Activated CD8-positive, alpha-beta memory T cell treated with anti-CD3 and anti-CD28 coated beads, Interleukin-2, amount 10 ng/mL, durations not matched to agents 7 days and 5 days (primary cell): ENCODE measurements at places on chromosomes 2 and 18. TPM values are rescaled to one million over a fixed set of nuclear protein-coding genes. Genes with fewer than 3 reads are reported as not detected.

GRCh38 chr18:2002604-2003003 lies 568.7 kb downstream of the METTL4 start:
- H3K4me3 ChIP-seq = no peak overlapping the region
- no peaks in the 10 kb centered on the region for H3K27me3 ChIP-seq
- DNase-seq = no peak

DNA sequence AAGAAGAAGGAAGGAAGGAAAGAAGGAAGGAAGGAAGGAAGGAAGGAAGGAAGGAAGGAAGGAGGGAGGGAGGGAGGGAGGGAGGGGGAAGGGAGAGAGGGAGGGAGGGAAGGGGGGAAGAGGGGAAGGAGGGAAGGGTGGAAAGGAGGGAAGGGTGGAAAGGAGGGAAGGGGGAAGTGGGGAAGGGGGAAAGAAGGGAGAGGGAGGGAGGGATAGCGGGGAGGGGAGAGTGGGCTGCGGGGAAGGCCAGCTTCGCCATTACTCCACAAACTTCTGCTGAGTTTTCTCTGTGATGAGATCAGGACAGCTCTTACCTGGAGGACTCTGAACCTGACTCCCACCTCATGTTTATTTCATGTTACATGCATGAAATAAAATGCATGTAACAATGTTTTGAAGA lies 601.5 kb upstream of the FSHR start:
- DNase-seq = no peak
- H3K27ac ChIP-seq = no peak overlapping the region
- no peak overlapping the region for H3K4me3 ChIP-seq
- no peaks in the 10 kb centered on the region for H3K27me3 ChIP-seq
- H3K4me1 ChIP-seq = no peaks in the 10 kb centered on the region
- no peaks in the 10 kb centered on the region for H3K36me3 ChIP-seq

- no peak overlapping the region for H3K27ac ChIP-seq
- DNase-seq = no peak
- H3K36me3 ChIP-seq = no peaks in the 10 kb centered on the region
- H3K4me3 ChIP-seq = no peak overlapping the region
- peaks cover 34% of the 10 kb centered on the region for H3K27me3 ChIP-seq
These were observed 146.8 kb downstream of the MTX2 start for GRCh38 chr2:176415937-176416499.

GRCh38 chr2:155382776-155383175 lies 684.3 kb downstream of the KCNJ3 start:
- no peak overlapping the region for H3K4me3 ChIP-seq
- peaks cover 4% of the 10 kb centered on the region for H3K27me3 ChIP-seq
- peaks cover 6% of the 10 kb centered on the region for H3K4me1 ChIP-seq
- H3K36me3 ChIP-seq = no peaks in the 10 kb centered on the region
- H3K27ac ChIP-seq = no peak overlapping the region
- no peak for DNase-seq

DNA sequence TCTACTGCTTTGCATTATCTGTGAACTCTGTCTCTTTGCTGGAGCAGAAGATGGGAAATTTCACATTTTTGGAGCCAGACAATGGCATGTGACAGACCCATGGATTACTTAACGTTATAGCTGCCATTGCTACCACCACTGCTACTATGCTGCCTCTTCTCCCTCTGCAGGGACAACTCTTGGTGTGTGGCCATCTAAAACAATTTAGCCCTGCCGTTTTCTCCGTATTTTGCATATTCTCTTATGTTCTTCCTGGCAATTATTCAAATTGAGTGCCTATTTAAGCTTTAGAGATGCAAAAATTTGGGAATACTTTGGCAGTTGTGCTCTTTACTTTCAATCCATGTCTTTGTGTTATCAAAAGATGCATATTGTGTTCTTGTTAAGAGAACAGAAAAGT lies 386.8 kb downstream of the XIRP2 start:
- no peaks in the 10 kb centered on the region for H3K27me3 ChIP-seq
- no peaks in the 10 kb centered on the region for H3K36me3 ChIP-seq
- H3K4me1 ChIP-seq = no peaks in the 10 kb centered on the region
- DNase-seq = no peak

GRCh38 chr2:190462181-190462580 lies 54.0 kb downstream of the MFSD6 start:
- H3K4me1 ChIP-seq = peaks cover 12% of the 10 kb centered on the region
- no peak for DNase-seq
- no peak overlapping the region for H3K27ac ChIP-seq

DNA sequence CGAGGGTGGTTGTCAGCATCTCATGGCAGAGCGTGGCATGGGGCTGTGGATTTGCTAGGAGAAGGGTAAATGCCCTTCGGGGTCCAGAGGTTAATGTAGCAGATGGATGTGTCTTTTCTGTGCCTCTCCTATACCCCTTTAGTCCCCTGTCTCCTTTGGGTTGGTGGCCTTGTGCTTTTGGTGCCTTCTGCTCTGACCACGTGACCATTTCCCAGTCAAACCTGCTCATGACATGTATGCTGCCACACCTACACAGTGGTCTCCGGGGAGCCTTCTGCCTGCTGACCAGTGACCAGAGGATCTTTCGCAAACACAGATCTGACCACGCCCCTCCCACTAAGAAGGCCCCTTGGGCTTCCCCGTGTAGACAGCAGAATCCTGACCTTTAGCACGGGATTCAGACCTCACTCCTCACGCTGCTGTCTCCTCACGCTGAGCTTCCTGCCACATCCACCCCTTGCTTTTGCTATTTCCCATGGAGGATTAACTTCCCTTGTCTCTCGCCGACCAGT lies 116.2 kb downstream of the ACOXL start:
- H3K36me3 ChIP-seq = peaks cover 6% of the 10 kb centered on the region
- no peak overlapping the region for H3K27ac ChIP-seq
- peaks cover 37% of the 10 kb centered on the region for H3K27me3 ChIP-seq

ME2 gene
- 77.2 TPM for total RNA-seq
